ENCODE measurements at places on chromosomes 5 and 9. TPM values are rescaled to one million over a fixed set of nuclear protein-coding genes. Genes with fewer than 3 reads are reported as not detected.

DNA sequence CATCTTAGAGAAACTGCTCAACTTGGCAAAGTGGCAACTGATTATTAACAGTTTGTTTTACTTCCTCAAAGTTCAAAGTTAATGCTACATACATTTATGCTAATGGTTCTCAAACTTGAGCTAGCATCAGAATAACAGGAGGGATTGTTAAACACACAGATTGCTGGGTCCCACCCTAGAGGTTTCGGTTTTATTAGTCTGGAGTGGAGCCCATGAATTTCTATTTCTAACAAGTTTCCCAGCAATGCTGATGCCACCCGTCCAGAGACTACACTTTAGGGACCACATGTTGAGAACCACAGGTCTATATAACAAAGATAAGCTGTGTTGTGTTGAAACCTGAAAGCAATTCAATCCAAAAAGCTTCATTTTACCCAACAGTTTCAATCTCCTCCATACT lies 95.3 kb downstream of the FBXW11 start:
- no peak for DNase-seq
- peaks cover 3% of the 10 kb centered on the region for H3K4me1 ChIP-seq
- H3K27ac ChIP-seq: no peak overlapping the region
- no peaks in the 10 kb centered on the region for H3K27me3 ChIP-seq
- no peaks in the 10 kb centered on the region for H3K36me3 ChIP-seq

GRCh38 chr5:150069672-150070627 lies 16.4 kb downstream of the CSF1R start:
- H3K27ac ChIP-seq: no peak overlapping the region
- no peak overlapping the region for H3K4me3 ChIP-seq
- no peaks in the 10 kb centered on the region for H3K36me3 ChIP-seq
- no peaks in the 10 kb centered on the region for H3K27me3 ChIP-seq
- H3K4me1 ChIP-seq: peaks cover 63% of the 10 kb centered on the region

Gene CER1
- not detected for total RNA-seq

Gene WDR31
- total RNA-seq: 18.5 TPM

DNA sequence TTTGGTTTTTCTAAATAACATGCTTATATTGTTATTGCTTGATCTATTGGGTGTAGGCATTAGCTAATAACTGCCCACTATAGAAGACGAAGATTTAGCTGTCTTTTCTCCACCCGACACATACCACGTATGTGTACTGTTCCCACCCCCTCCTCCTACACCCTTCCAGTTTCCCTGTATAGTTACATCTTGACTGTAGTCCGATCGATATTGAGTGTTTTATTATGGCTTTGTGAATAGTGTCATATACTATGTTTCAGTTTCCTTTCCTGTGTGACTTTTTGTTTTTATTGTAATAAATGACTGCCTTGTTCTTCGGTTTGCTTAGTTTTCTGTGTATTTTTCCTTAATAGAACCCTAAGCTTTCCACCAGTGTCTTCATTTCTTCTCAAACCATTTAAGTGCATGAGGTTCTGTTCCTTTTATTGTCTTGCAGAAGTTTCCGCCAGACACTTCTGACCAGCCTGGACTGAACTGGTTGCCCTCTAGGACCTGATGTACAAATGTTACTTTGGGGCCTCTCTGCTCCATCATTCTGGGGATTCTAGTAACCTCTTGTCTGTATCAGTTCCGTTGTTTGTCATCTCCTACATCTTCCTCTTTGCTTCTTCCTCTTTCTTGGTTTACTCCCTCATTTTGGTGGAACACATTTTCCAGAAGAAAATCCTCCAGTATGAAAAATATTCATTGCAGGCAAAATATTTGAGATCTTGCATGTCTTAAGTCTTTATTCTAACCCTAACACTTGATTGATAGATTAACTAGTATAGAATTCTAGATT lies 61.8 kb downstream of the PRKACG start:
- H3K4me3 ChIP-seq: no peak overlapping the region
- H3K27me3 ChIP-seq: no peaks in the 10 kb centered on the region
- no peaks in the 10 kb centered on the region for H3K4me1 ChIP-seq
- DNase-seq: no peak

Gene HAND1
- total RNA-seq: 25.0 TPM

DNA sequence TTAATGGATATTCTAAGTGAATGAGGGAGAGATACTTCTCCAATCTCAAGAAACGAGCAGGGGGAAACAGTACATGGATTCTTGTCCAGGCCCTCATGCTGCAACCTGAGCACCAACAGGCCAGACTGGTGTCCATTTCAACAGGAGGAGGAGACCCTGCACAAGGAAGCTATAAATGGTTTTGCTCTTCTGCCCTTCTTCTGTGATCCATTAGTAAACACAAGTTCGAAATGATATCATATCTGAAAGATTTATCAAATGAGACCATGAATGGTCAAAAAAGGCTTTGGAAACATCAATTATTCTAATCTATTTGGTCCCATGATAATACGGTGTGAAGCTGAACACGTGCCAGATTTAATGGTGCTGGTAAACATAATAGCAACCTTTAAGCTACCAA lies 109.8 kb downstream of the NR6A1 start:
- no peak overlapping the region for H3K4me3 ChIP-seq
- no peaks in the 10 kb centered on the region for H3K36me3 ChIP-seq
- DNase-seq: no peak
- H3K27ac ChIP-seq: no peak overlapping the region
- peaks cover 49% of the 10 kb centered on the region for H3K4me1 ChIP-seq
- H3K27me3 ChIP-seq: no peaks in the 10 kb centered on the region

GRCh38 chr9:18012170-18012569 lies 433.3 kb downstream of the SH3GL2 start:
- no peak overlapping the region for H3K27ac ChIP-seq
- H3K4me3 ChIP-seq: no peak overlapping the region
- no peaks in the 10 kb centered on the region for H3K4me1 ChIP-seq
- H3K27me3 ChIP-seq: no peaks in the 10 kb centered on the region
- no peaks in the 10 kb centered on the region for H3K36me3 ChIP-seq

DNA sequence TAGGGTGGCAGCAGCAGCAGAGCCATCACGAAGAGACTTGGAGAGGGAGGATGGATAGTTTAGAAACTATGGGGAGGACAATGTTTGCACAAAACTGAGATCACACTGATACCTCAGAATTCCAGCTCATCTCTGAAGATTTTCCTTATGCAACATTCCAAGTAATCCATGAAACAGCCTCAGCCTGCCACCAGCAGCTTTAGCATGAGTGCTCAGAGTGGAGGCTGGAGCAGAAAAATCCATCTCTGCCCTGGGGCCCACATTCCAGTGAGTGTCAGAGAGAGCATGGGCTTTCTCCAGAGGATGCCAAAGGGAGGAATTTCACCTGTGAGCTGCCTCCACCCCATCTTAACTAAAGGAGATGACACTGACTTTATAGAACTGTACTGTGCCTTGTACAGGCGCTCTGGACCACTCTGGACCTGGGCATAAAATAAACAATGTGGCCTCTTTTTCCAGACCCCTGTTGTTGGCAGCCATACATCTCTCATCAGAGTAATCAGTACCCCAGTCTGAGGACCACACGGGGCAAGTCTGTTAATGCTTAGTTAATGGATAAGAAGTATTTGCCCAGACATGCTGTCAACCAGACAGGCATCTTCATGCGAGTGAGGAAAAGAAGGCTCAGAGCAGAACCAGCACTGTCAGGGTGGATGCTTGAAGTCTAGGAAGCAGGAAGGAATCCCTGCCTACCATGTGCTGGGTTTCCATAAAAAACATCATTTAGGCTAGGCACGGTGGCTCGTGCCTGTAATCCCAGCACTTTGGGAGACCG lies 440.9 kb downstream of the ENC1 start:
- peaks cover 35% of the 10 kb centered on the region for H3K4me1 ChIP-seq
- H3K27ac ChIP-seq: no peak overlapping the region
- H3K27me3 ChIP-seq: no peaks in the 10 kb centered on the region
- no peak overlapping the region for H3K4me3 ChIP-seq
- DNase-seq: no peak

DNA sequence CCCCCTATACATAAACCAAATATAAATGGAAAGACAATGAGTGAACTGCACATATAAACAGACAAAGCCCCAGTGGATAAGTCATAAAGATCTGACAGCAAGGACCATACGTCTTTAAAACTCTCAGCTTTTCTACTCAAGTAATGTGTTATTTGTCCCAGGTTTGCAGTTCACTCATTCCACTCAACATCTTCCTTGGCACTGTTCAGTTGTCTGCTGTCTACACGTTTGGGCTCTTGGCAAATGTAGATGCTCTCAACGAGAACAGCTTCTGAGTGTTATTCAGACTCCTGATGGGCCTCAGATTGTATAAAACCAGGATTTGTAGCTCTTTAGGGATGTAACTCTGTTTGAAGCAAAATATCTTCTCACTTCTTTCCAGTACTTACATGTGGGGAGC lies 198.2 kb upstream of the SEMA6A start:
- H3K27ac ChIP-seq: no peak overlapping the region
- H3K36me3 ChIP-seq: no peaks in the 10 kb centered on the region
- H3K4me3 ChIP-seq: no peak overlapping the region
- no peaks in the 10 kb centered on the region for H3K4me1 ChIP-seq
- H3K27me3 ChIP-seq: no peaks in the 10 kb centered on the region
- DNase-seq: no peak

Gene PDCD1LG2
- total RNA-seq: 3.9 TPM

- H3K27me3 ChIP-seq: no peaks in the 10 kb centered on the region
- peak overlapping the region; percentile 31 for H3K27ac ChIP-seq
- no peaks in the 10 kb centered on the region for H3K4me1 ChIP-seq
- DNase-seq: peak; percentile 38
- H3K36me3 ChIP-seq: no peaks in the 10 kb centered on the region
These were observed 20.5 kb downstream of the CSF1R start for GRCh38 chr5:150065886-150066285.

DNA sequence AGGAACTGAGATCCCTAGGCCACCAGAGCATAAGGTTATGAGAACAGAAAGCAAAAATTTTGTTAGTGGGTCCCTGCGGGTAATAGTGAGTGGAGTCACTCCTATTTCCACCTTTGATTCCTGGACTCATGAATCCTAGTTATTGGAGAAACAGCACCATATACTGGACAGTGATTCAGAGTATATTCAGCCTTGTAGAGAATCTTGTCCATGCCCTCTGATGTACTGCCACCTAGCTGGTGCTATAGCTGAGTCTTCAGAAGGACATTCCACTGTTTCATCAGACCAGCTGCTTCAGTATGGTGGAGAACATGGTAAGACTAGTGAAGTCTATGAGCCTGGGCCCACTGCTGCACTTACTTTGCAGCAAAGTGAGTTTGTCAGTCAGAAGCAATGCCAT lies 25.0 kb upstream of the ITGA2 start:
- H3K36me3 ChIP-seq: no peaks in the 10 kb centered on the region
- DNase-seq: no peak
- peaks cover 5% of the 10 kb centered on the region for H3K4me1 ChIP-seq
- H3K27me3 ChIP-seq: no peaks in the 10 kb centered on the region
- H3K4me3 ChIP-seq: no peak overlapping the region

DNA sequence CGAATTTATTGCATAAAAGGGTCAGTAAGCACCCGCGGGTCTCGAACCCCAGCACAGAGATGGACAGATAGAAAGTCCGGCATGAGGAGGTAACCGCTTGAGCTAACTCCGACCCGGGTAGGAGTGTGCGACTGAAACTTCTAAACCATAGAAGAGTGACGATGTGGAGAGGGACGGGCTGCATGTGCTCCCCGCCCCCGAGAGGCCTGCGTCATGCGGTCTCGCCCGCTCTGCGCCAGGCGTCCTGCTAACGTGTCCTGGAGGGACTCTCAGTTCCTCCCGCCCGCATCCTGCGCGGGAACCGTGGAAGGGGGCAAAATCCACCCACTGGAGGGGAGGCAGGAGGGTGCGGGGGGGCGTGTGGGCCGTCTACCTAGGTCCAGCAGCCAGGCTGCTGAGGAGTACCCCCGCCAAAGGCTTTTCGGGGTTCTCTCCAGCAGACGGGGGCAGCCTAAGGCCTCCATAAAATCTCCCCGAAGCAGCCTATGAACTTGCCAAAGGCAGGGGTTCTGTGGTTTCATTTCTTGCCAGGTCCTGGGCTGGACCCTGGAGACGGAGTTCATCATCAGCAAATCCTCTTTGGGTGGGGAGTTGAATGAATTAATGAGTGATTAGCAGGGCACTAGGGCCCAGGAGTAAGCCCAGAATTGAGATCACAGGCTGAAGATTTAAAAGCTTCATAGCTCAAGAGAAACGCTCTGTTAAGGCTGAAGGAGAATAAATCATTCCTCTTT lies 51.9 kb downstream of the TGFBI start:
- H3K36me3 ChIP-seq: no peaks in the 10 kb centered on the region
- peak; percentile 84 for DNase-seq
- H3K27ac ChIP-seq: peak overlapping the region; percentile 80
- peaks cover 17% of the 10 kb centered on the region for H3K4me1 ChIP-seq
- peak overlapping the region; percentile 38 for H3K4me3 ChIP-seq

DNA sequence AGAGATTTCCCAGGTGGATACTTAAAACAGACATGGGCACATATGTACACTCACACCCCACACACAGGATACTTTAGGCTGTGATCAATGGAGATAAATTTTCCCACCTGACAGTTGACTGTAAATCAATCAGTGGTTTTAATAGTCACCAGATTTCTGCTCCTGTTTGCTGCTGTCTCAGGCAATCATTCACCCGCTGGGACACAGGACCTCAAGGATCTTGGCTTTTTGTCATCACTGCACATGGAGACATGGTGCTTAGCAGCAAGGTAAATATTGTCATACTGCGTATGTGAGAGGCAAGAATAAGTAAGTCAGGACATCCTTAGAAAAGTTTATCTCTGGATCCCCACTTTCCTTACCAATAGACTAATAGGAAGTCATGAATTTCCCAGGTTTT lies 60.8 kb upstream of the KLF9 start:
- no peaks in the 10 kb centered on the region for H3K36me3 ChIP-seq
- H3K4me1 ChIP-seq: peaks cover 26% of the 10 kb centered on the region
- no peaks in the 10 kb centered on the region for H3K27me3 ChIP-seq
- DNase-seq: no peak
- no peak overlapping the region for H3K4me3 ChIP-seq

DNA sequence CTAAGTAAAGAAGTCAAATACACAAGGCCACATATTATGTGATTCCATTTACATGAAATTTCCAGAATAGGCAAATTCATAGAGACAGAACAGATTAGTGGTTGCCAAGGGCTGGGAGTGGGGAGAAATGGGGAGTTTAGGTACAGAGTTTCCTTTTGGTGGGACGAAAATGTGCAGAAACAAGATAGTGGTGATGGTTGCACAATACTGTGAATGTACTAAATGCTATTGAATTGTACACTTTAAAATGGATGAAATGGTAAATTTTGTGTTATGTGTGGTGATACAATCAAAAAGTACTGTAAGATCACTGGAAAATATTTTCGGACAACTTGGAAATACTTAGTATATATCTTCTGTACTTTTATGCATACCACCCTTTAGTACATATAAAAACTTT lies 15.0 kb downstream of the ECM2 start:
- H3K27ac ChIP-seq: no peak overlapping the region
- H3K4me1 ChIP-seq: no peaks in the 10 kb centered on the region
- H3K36me3 ChIP-seq: no peaks in the 10 kb centered on the region
- H3K4me3 ChIP-seq: no peak overlapping the region
- DNase-seq: no peak

Gene NUDT2
- total RNA-seq: 14.4 TPM

GRCh38 chr5:150066901-150067396 lies 19.4 kb downstream of the CSF1R start:
- H3K4me3 ChIP-seq: no peak overlapping the region
- H3K27me3 ChIP-seq: no peaks in the 10 kb centered on the region
- no peak for DNase-seq

- H3K27ac ChIP-seq: no peak overlapping the region
- H3K4me1 ChIP-seq: peaks cover 8% of the 10 kb centered on the region
- H3K27me3 ChIP-seq: no peaks in the 10 kb centered on the region
- DNase-seq: no peak
These were observed 162.7 kb downstream of the MACROH2A1 start for GRCh38 chr5:135236228-135236907.
